ENCODE measurements at places on chromosomes 3 and 15.

GRCh38 chr15:35667908-35668307 lies 121.9 kb upstream of the DPH6 start:
- no peak for DNase-seq

DNA sequence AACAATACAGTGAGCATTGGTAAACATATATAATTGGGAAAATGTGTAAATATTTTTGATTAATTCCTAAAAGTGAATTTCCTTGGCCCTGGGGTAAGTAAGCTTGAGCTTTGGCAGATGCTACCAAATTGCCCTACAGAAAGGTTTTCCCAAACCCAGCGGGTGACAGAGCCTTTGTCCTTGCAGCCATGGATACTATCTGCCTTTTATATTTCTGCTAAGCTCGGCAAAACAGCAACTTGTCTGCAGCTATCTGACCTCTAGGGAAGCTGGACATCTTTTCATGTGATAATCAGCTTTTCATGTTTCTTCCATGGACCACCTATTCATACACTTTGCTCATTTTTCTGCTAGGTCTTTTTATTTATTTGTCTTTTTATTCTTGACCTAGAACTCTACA lies 64.7 kb upstream of the SEC22A start:
- no peak for DNase-seq

- no peak for DNase-seq
Measured at GRCh38 chr3:120419797-120420196, 31.0 kb downstream of the FSTL1 start.

DNA sequence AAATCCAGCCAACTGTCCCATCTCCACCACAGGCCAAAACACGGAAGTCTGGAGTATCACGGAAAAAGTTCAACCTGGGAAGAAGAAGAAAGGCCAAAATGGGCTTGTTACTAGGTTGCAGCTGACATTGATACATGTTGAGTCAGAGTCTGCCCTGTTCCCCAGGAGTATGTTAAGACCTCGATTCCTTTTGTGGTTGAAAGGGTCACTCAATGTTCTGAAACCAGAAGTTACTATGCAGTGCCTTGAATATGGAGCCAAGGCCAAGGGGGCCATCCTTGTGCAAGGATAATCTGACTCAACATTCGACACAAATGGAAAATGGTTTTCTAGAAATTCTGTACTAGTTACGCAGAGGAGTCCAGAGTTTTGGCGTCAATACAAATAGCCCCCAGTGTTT lies 104.2 kb downstream of the DGKG start:
- DNase-seq: no peak

GRCh38 chr3:45965653-45966052 lies 22.4 kb downstream of the CXCR6 start:
- peak; percentile 20 for DNase-seq

GRCh38 chr3:25419251-25419650 lies 8.8 kb upstream of the RARB start:
- no peak for DNase-seq

GRCh38 chr3:153901152-153901551 lies 220.0 kb upstream of the ARHGEF26 start:
- no peak for DNase-seq

- DNase-seq: no peak
Measured at GRCh38 chr15:80010131-80010673, 39.2 kb upstream of the BCL2A1 start.

DNA sequence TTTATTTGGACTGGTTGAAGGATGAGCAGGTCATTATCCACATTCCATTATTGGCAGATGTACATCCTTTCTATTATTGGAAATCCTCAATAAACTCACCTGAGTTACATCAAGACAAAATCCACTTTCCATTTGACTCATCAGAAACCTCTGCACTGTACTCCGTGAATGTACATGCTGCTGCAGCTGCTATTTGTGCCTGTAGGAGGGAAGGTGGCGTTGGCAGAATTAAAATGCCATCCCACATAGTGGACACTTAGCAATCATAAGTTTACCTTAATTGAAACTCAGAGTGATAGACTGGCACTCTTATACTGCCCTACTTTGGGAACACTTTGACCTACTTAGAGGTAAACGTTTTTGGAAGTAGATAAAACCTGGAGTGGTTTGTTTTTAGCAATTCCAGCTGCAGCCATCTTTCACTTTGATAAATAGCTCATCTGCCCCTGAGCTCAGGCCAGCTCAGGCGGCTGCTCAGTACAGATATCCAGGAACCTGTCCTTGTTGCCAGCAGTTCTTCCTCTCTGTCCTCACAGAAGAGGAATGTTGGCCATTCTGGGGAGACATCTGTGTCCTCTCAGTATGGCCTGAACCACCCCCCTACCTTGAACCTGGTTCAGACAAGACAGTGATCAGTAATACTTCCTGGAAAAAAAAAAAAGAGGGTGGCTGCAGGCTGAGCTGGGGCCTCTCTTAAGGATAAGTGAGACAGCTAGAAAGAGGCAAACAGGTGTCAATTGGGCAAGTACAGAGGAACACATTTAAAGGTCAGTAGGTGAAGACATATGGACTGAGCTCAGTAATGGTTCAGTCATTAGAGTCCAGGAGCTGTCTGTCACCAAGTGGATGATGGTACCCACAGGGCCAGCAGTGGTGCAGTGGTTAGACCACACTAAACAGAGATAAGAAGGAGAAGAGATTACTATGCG lies 153.4 kb upstream of the UMPS start:
- no peak for DNase-seq

- DNase-seq: no peak
Measured at GRCh38 chr3:105868431-105868741, 426 bp downstream of the CBLB start.

- no peak for DNase-seq
Measured at GRCh38 chr3:60142009-60142408, 1092.2 kb upstream of the CFAP20DC start.

GRCh38 chr15:77130315-77130930 lies 59.5 kb upstream of the TSPAN3 start:
- DNase-seq: no peak

GRCh38 chr3:49415931-49416601 lies 3.8 kb downstream of the TCTA start:
- DNase-seq: peak; percentile 76

DNA sequence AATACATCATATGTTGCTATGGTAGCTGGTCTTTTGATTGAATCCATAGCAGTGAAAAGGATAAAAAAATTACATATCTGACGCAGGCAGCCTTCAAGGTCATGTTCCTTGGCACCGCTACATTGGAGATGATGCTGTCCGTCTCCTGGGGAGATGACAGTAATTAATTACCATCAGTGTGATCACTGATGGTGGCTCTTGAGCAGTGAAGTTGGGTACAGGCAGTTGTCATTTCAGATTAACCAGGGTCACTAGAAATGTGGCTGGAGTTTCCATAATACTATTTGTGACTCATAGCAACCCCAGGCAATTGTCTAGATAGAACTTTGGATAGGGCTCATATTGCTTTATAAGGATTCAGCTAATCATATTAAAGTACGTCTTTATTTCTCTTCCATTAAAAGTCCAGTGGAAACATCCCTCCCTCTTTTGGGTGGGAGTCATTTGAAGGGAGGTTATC lies 136.3 kb downstream of the THSD4 start:
- DNase-seq: no peak

GRCh38 chr3:159779883-159780282 lies 208.8 kb upstream of the IL12A start:
- no peak for DNase-seq

DNA sequence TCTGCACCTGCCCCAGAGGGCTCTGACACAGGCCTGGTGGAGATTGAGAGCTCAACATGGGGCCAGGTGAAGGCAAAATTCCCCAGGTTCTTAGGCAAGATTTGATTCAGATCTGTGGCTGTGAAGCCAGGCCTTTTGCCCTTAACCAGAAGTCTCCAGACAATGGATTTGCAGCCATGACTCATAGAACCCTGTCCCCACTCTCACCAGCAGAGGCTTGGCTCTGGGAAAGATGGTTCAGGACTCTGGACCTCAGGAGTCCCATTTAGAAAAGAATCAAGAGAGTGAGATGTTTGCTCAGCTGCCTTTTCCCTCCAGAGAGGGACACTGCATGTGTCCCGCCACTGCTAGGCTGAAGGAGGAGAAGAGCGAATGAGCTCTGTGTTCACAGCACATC lies 361.4 kb upstream of the ICE2 start:
- no peak for DNase-seq

GRCh38 chr3:775178-775880 lies 317.5 kb upstream of the CNTN6 start:
- no peak for DNase-seq

All from activated naive CD8-positive, alpha-beta T cell treated with anti-CD3 and anti-CD28 coated beads for 36 hours (primary cell).